ENCODE measurements at places on chromosomes 7 and 10. TPM values are rescaled to one million over a fixed set of nuclear protein-coding genes. Genes with fewer than 3 reads are reported as not detected.

GRCh38 chr7:21580073-21580521, 37.3 kb downstream of the DNAH11 start:
- H3K27me3 ChIP-seq: no peaks in the 10 kb centered on the region
- H3K4me3 ChIP-seq: no peak overlapping the region
- H3K4me1 ChIP-seq: no peaks in the 10 kb centered on the region
- no peak overlapping the region for H3K27ac ChIP-seq
- no peak for DNase-seq

DNA sequence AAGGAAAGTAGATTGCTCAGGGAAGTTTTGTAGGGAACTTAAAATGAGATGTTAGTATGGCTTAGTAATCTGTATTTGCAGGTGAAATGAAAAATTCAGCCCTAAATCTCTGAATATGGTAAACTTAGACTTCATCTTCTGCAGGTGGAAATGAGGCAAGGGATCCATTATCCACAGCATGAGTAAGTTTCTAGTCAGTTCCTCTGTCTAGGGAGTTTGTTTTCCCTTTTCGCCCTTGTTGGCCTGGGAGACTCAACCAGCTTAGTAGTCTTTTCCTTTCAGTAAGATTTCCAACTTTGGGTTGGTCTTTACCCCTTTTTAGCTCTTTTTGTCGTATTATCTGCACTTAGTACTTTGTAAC, 65.6 kb downstream of the ZEB1 start:
- no peaks in the 10 kb centered on the region for H3K27me3 ChIP-seq
- no peak overlapping the region for H3K27ac ChIP-seq
- no peaks in the 10 kb centered on the region for H3K4me1 ChIP-seq
- H3K4me3 ChIP-seq: no peak overlapping the region
- no peaks in the 10 kb centered on the region for H3K36me3 ChIP-seq

Gene GRM3
- not detected for total RNA-seq

Gene STEAP2
- total RNA-seq: 28.2 TPM

GRCh38 chr7:18126281-18126680, 98.6 kb upstream of the PRPS1L1 start:
- no peaks in the 10 kb centered on the region for H3K36me3 ChIP-seq
- no peak overlapping the region for H3K4me3 ChIP-seq
- no peaks in the 10 kb centered on the region for H3K4me1 ChIP-seq
- DNase-seq: no peak

Gene JCAD
- total RNA-seq: 25.6 TPM

- H3K27me3 ChIP-seq: no peaks in the 10 kb centered on the region
- H3K36me3 ChIP-seq: no peaks in the 10 kb centered on the region
- no peak overlapping the region for H3K4me3 ChIP-seq
- DNase-seq: no peak
- H3K4me1 ChIP-seq: no peaks in the 10 kb centered on the region
- no peak overlapping the region for H3K27ac ChIP-seq
Measured at GRCh38 chr7:9231630-9232121, 798.3 kb downstream of the NXPH1 start.

GRCh38 chr10:21100190-21100589, 203.1 kb upstream of the NEBL start:
- DNase-seq: no peak
- no peaks in the 10 kb centered on the region for H3K4me1 ChIP-seq
- no peak overlapping the region for H3K27ac ChIP-seq
- no peaks in the 10 kb centered on the region for H3K36me3 ChIP-seq

Gene NEUROG3
- not detected for total RNA-seq

GRCh38 chr10:62627983-62628382, 176.5 kb upstream of the ADO start:
- H3K36me3 ChIP-seq: no peaks in the 10 kb centered on the region
- no peaks in the 10 kb centered on the region for H3K4me1 ChIP-seq
- no peaks in the 10 kb centered on the region for H3K27me3 ChIP-seq
- no peak for DNase-seq
- no peak overlapping the region for H3K27ac ChIP-seq

GRCh38 chr7:5525271-5526099, 101.9 kb upstream of the TNRC18 start:
- H3K27me3 ChIP-seq: no peaks in the 10 kb centered on the region
- no peak overlapping the region for H3K4me3 ChIP-seq
- DNase-seq: no peak
- no peaks in the 10 kb centered on the region for H3K4me1 ChIP-seq
- H3K27ac ChIP-seq: peak overlapping the region; percentile 100

Gene LRIT1
- total RNA-seq: not detected

- no peaks in the 10 kb centered on the region for H3K36me3 ChIP-seq
- no peak overlapping the region for H3K4me3 ChIP-seq
- H3K27me3 ChIP-seq: no peaks in the 10 kb centered on the region
Measured at GRCh38 chr10:14736600-14737081, 38.1 kb downstream of the FAM107B start.

GRCh38 chr10:31999070-31999660, 57.1 kb downstream of the KIF5B start:
- no peaks in the 10 kb centered on the region for H3K27me3 ChIP-seq
- no peaks in the 10 kb centered on the region for H3K4me1 ChIP-seq
- no peak for DNase-seq
- H3K4me3 ChIP-seq: no peak overlapping the region

DNA sequence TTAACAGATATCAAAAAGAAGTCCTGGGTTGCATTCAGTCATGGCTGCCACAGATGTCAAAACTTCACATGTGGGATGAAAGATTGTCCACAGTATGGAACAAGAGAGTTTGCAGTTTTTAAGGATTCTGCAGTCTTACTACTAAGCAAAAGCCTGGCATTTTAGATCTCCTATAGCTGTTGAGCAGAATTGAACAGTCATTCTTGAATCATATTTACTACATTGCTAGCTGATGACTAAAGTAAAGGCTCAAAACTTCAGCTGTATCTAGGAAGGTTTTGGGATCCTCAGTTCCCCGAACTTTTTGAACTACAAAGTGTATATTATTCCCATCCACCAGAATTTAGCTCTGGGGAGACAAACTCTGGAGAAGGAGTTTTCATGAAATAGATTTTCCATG, 31.0 kb downstream of the BET1 start:
- no peak for DNase-seq
- no peak overlapping the region for H3K4me3 ChIP-seq
- no peaks in the 10 kb centered on the region for H3K4me1 ChIP-seq
- no peaks in the 10 kb centered on the region for H3K36me3 ChIP-seq
- H3K27me3 ChIP-seq: no peaks in the 10 kb centered on the region

GRCh38 chr7:28705350-28705749, 252.8 kb downstream of the TRIL start:
- DNase-seq: no peak
- H3K4me3 ChIP-seq: no peak overlapping the region
- H3K27ac ChIP-seq: no peak overlapping the region
- no peaks in the 10 kb centered on the region for H3K36me3 ChIP-seq

GRCh38 chr7:38169847-38170246, 8.2 kb upstream of the STARD3NL start:
- H3K4me1 ChIP-seq: no peaks in the 10 kb centered on the region
- no peaks in the 10 kb centered on the region for H3K27me3 ChIP-seq
- no peak for DNase-seq
- no peak overlapping the region for H3K27ac ChIP-seq
- no peak overlapping the region for H3K4me3 ChIP-seq
- H3K36me3 ChIP-seq: no peaks in the 10 kb centered on the region

Gene FAM180A
- total RNA-seq: 0.51 TPM

Gene ARMS2
- total RNA-seq: not detected

- no peaks in the 10 kb centered on the region for H3K36me3 ChIP-seq
- H3K27me3 ChIP-seq: no peaks in the 10 kb centered on the region
- H3K27ac ChIP-seq: peak overlapping the region; percentile 94
- no peaks in the 10 kb centered on the region for H3K4me1 ChIP-seq
- DNase-seq: peak; percentile 48
Measured at GRCh38 chr10:102065561-102066398, 631 bp downstream of the HPS6 start.

Gene PCDH15
- 2.3 TPM for total RNA-seq

Gene C10orf143
- 22.1 TPM for total RNA-seq

- DNase-seq: no peak
- no peaks in the 10 kb centered on the region for H3K36me3 ChIP-seq
- H3K27ac ChIP-seq: no peak overlapping the region
- H3K27me3 ChIP-seq: no peaks in the 10 kb centered on the region
- no peak overlapping the region for H3K4me3 ChIP-seq
Measured at GRCh38 chr7:133770863-133771492, 356.2 kb upstream of the LRGUK start.

Gene EZH2
- 1.2 TPM for total RNA-seq

GRCh38 chr10:22581461-22581860, 132.9 kb downstream of the PIP4K2A start:
- H3K27ac ChIP-seq: no peak overlapping the region
- H3K4me3 ChIP-seq: no peak overlapping the region
- DNase-seq: no peak

- no peak overlapping the region for H3K4me3 ChIP-seq
- H3K27ac ChIP-seq: peak overlapping the region; percentile 20
- no peaks in the 10 kb centered on the region for H3K36me3 ChIP-seq
- no peak for DNase-seq
Measured at GRCh38 chr10:78563314-78563713, 505.5 kb upstream of the ZMIZ1 start.

Gene HOXA13
- total RNA-seq: 0.59 TPM

Gene C7orf57
- total RNA-seq: not detected

Gene KLF6
- 65.6 TPM for total RNA-seq

GRCh38 chr10:24883176-24883575, 69.2 kb downstream of the PRTFDC1 start:
- no peak overlapping the region for H3K27ac ChIP-seq
- H3K4me3 ChIP-seq: no peak overlapping the region
- no peaks in the 10 kb centered on the region for H3K27me3 ChIP-seq
- H3K36me3 ChIP-seq: no peaks in the 10 kb centered on the region
- H3K4me1 ChIP-seq: no peaks in the 10 kb centered on the region

DNA sequence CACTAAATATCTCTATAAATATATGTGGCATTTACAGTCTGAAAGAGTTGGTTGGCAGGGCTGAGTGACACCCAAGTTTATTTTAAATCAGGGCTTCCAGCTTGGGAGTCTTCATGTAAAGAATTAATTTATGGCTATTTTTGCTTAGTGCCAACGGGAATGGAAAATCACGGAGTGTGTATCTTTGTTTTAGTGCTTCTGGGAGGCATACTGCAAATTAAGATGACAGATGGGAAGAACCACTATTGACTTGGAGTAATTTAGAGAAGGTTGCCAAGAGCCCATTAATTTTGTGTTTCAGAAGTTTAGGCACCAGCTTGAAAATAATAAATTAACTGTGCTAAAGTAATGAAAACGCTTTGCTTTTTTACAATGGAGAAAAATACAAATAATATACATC, 135.2 kb downstream of the GPR37 start:
- H3K27ac ChIP-seq: no peak overlapping the region
- no peak overlapping the region for H3K4me3 ChIP-seq
- no peak for DNase-seq
- no peaks in the 10 kb centered on the region for H3K36me3 ChIP-seq
- H3K4me1 ChIP-seq: no peaks in the 10 kb centered on the region

- no peak overlapping the region for H3K27ac ChIP-seq
- no peaks in the 10 kb centered on the region for H3K4me1 ChIP-seq
- no peaks in the 10 kb centered on the region for H3K27me3 ChIP-seq
Measured at GRCh38 chr7:7369134-7369533, 166.5 kb downstream of the COL28A1 start.

Gene EBLN1
- total RNA-seq: not detected

- H3K27me3 ChIP-seq: no peaks in the 10 kb centered on the region
- DNase-seq: no peak
- H3K27ac ChIP-seq: no peak overlapping the region
- H3K4me1 ChIP-seq: no peaks in the 10 kb centered on the region
Measured at GRCh38 chr10:76576276-76576962, 1061.2 kb downstream of the KCNMA1 start.

DNA sequence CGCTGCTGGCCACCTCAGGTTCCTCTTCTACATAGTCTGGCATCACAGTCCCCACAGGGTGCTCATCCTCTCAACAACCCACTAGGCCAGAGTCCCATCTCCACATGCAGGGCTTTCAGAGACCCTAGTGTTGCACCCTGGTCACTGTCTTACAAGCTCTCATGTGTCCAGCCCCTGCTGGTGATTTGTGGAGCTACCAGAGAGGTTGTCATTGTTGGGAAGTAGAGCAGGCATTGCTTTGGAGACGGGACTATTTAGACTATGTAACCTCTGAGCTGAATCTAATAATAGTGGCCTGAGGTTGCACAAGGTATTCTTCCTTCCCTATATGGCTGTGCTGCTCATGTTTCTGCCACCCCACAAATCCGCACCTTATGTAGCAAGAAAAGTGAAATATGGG, 135.3 kb upstream of the VWC2 start:
- no peak overlapping the region for H3K4me3 ChIP-seq
- no peak for DNase-seq
- no peaks in the 10 kb centered on the region for H3K27me3 ChIP-seq
- H3K4me1 ChIP-seq: no peaks in the 10 kb centered on the region

All from uterus (tissue), 4 donors.